ENCODE measurements at places on chromosomes 1 and 21.
A peak's percentile ranks its signal among the peaks of the same experiment; 100 is the strongest.

GRCh38 chr1:218585511-218586184 lies 240.5 kb downstream of the TGFB2 start:
- no peak for DNase-seq

DNA sequence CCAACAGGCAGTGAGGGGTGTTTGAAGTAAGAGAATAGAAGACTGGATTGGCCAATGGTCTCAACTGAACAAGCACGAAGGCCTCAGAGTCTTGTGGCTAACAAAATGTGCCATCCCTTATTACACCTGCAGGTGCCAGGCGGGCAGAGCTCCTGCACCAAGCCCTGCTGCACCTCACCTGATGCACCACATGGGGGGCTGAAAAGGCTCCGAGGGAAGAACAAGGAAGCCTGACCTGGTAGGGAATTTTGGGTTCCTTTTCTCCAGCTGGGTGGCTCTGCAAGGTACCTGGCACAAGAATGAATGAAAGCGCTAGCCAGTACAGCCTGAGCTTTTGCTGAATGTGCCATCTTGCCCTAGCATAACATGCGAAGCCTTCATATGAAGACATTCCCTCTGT lies 9.7 kb downstream of the HSD3B1 start:
- no peak for DNase-seq

- no peak for DNase-seq
Observed at GRCh38 chr1:8722366-8722765, 95.1 kb downstream of the RERE start.

DNA sequence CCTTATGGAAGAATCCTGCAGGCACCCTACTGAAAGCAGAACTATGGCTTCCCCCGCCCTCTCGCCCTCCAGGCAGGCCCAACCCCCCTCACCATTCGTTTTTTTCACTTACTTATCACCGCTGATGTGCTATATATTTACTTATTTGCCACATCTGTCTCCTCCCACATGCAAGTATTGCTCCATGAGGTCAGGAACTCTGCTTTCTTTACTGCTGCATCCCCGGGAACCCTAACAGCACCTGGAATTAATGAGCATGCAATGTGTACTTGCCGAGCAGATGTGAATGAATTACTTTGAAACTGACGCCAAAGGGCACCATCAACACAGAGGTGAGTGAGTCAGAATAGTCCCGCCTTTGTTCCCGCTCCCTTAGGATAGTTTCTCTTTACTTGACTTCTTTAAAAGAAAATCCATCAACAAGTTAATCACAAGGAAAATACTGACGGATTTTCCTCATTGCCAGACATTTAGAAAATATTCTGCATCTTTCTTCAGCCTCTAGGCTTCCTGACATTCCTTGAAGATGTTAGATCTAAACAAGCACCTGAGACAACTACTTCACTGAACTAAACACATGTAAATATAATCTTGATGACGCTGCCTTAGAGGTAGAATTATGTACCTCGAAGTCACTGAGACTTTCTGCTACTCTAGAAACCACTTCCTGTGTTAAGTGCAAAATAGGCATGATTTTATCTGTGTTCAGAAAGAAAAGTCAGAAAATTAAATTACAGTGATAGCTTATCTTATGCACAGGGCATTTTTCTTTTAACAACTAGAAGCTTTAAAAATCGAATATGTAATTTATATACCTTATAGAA lies 17.5 kb upstream of the RAB4A start:
- no peak for DNase-seq

DNA sequence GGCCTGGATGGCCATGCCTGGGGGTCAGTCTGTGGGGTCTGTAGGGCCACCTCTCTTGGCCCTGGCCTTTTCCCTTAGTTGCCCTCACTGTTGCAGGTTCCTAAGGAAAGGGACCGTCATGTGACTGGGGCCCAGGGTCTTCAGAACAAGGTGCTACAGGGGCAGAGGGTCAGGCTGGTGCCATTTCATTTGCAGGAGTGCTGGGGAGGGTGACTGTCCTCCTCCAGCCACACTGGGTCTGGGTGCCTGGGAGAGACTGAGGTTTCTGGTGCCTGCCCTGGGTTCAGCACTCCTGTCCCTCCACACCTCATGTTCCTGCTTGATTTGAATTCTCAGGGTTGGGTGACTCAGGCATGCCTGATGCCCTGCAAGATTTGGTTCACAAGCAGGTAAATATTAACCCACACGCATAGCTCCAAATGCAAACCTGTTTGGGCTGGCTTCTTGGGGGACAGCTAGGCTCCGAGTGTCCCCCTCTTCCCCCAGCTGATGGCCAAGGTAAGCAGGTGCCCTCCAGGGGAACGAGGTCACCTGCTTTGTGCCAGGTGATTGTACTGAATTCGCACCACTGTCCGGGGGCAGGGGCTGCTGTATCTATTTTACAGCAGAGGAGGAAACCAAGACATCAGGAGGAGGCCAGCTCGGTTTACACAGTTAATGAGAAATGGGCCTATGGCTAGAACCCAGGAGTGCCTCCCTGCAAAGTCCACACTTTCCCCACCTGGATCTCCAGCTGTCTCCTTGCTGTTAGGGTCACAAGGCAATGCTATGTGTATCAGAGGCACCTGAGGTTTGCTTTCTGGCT lies 20.3 kb downstream of the ARHGEF10L start:
- no peak for DNase-seq

DNA sequence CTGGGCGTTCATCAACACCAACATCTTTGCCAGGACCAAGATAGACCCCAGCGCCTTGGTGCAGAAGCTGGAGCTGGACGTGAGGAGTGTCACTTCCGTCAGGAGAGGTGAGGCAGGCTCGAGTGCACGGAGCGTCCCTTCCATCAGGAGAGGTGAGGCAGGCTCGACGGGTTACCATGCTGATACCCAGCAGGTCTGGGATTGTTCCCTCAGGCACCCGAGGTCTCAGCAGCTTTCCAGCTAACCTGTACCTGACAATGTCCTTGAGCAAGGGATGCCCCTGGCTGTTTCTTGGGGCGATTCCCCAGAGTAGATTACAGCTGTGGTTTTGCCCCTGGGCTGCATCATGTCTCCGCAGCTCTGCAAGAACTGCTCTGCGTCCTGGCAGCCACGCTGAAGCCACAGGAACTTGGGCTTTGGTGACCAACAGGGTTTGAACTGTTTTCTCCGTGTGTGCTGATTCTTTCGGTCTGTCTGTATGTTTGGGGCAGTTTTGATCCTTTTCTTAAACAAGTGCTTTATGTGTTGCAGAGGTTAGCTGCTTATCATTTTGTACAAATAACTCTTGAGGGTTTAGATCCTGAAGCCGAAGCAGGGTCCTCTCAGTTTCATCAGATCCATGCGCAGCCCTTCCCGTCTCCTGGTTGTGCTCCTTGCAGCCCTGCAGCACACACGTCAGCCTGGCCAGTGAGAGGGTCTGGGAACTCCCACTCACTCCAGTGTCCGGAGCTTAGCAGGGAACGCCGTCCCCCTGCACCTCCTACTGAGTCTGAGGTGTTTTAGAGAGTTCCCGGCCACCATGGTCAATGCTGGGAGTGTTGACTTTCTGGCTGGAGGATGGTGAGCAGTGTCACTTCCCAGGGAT lies 4.1 kb downstream of the SLX9 start:
- no peak for DNase-seq

- DNase-seq, result no peak
Observed at GRCh38 chr1:24708938-24709337, 36.3 kb upstream of the CLIC4 start.

DNA sequence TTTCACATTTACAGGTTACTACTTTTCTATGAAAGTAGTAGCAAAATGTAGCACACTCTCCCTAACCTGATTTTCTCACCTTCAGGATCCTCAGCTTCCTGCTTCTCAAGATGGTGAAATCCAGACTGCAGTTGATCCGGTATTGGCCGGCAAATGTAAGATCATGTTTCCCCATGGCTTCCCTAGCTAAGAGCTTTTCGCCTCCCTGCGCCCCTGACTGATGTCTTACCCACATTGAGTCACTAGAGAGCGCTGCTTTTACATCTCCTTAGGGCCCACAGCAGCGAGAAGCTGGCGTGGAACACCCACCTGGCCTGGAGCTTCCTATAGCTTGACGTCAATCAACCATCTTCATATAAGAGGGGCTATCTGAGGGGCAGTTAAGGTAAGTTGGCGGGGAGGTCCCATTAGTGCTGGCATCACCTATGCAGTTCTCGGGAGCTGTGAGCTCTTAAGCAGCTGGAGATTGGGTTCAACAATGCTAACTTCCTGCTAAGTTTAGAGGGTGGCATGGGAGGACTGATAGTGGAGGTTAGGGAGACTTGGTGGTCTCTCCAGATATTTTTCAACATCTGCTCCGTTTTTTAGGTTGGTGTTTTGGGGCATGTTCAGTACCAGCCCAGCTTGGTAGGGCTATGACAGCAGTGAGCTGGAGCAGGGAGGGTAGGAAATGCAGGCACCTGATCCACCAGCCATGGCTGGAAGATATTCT lies 5.5 kb downstream of the PTPN7 start:
- DNase-seq, result peak; percentile 56

GRCh38 chr21:46194374-46195334 lies 10.4 kb upstream of the SPATC1L start:
- no peak for DNase-seq

DNA sequence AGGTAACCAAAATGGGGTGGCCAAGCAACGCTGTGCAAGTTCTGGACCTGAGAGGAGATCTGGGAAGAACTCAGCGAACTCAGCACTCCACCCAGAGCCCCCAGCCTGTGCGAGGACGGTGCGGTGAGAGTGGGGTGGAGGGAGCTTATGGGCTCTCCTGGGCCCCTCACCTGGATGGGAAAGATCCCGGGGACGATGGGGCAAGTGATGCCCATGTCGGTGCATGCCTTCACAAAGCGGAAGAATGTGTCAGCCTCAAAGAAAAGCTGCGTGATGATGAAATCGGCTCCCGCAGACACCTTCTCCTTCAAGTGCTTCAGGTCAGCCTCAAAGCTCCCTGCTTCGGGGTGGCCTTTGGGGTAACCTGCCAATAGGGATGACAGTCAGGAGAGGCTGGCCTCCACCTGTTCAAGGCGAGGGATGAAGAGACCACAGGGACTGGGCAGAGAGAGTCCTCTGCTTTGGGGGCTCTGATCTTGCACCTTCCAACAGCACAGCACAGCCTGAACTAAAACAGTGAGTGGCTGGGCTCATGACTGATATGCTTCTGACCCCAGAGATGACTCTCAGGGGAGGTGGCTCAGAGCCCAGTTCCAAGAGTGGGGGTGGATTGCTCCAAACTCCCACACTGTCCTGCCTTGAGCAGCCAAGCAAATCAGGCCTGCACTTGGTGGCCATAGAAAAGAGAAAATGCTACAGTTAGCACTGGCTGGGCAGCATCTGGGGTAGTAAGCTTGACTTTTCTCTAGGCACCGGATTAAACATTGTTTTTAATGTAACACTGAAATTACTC lies 9.5 kb downstream of the MTHFR start:
- no peak for DNase-seq

DNA sequence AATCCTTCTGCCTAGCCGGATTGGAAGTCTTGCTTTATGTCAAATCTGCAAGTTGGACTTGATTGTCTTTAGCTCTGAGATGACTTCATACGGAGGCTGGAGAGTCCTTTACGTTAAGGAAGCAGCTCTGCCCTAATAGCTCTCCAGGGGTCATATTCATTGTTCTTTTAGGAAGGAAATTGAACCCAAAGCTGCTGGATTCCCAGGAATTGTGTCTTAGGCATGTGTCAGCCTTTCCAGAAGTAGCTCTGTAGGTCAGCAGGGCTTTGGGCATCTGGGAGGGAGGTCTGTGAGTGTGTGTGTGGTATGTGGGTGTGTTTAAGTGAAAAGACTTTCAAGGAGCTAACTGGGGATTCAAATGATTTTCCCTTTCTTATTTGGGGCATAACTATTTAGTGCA lies 82.4 kb downstream of the ABCA4 start:
- DNase-seq, result no peak

DNA sequence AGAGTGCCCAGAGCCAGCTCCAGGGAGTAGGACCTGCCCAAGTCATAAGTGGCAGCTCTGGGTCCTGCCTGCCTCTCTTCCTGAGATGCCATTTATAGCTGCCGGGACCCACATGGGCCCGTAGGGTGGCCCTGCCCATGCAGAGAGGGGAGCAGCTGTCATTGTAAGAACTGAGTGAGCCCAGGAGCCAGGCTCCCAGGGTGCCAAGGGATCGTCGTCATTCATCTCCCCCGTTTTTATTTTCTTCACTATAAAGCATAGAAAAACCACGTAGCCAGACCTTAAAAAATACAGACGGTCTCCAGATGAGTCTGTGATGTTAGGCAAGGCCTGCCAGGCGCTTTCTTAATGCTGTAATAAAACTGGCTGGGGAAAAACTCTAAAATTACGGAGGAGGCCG lies 90.7 kb downstream of the IGSF21 start:
- peak; percentile 30 for DNase-seq

DNA sequence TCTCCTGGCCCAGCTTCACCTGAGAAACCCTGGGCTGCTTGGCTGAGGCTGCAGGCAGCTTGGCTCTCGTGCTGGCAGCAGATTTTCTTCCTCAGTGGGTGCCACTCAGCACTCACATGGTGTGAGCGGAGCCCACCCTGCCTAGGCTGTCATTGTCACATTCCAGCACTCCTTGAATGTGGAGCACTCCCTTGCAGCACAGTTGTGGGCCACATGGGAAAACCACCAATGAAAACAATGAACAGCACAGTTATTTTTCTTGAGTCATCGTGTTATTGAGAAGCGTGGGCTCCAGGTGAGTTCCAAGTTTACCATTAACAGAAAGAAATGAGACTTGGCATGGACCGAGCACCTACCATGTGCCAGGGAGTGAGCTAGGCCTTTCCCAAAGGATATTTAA lies 27.2 kb upstream of the TRIM67 start:
- no peak for DNase-seq

- no peak for DNase-seq
Observed at GRCh38 chr1:226884966-226885820, 14.8 kb downstream of the PSEN2 start.

- no peak for DNase-seq
Observed at GRCh38 chr21:45901061-45901690, 80.4 kb upstream of the COL6A1 start.

- peak; percentile 22 for DNase-seq
Observed at GRCh38 chr1:119254067-119254720, 113.7 kb upstream of the WARS2 start.

DNA sequence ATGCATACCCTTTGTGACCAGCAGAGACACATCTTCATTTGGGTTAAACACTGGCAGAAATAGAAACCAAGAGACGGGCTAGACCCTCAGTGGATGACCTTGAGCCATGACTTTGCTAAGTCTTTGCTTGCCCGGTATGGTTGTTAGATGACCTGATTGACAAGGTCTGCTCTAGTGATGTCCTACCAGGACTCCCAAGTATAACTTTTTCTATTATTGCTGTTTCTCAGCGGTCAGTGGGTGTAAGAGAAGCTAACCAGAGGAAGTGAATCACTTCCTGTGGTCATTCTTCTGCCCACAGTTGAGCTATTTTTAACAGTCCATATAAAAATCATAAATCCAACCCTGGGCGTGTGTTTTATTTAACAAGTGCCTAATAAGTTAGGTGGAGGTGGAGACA lies 126.2 kb upstream of the ETS2 start:
- DNase-seq, result no peak

- peak; percentile 94 for DNase-seq
Observed at GRCh38 chr21:32256873-32257620, 21.8 kb downstream of the MIS18A start.

- DNase-seq, result no peak
Observed at GRCh38 chr1:52268372-52268771, 97.6 kb downstream of the CC2D1B start.
